ENCODE measurements at places on chromosomes 5 and 9. TPM values are rescaled to one million over a fixed set of nuclear protein-coding genes. Genes with fewer than 3 reads are reported as not detected.

- no peak for DNase-seq
Observed at GRCh38 chr5:38468202-38468673, 88.2 kb downstream of the LIFR start.

DNA sequence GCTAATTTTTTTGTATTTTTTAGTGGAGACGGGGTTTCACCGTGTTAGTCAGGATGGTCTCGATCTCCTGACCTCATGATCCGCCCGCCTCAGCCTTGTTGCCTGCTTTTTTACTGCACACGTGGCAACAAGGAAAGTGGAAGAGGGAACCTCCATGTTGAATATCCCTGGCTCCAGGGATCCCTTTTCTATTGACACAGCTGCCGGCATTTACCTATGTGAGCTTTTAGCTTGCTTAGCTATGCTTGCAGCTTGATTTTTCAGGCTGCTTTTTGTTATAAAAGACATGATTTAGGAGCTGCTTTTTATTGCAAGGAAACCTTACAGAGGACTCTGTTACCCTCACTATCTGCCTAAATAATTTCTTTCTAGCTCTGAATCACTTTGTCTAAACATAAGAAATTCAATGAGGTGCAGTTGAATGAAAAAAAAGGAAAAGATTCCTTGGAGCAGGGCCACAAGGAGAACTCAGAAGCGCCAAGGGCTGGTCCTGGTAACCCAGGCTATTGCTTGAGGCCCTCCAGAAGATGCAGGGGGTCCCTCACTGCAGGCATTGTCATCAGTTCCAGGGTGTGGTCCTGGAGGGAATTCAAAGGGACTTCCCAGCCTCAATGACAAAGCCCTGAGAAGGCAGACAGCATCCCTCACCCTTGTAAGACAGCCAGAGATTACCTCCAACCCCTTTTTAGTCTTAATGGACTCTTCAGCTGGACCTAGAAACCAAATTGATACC lies 89.9 kb downstream of the SYK start:
- no peak for DNase-seq

- DNase-seq = no peak
Observed at GRCh38 chr9:33101104-33101951, 24.9 kb upstream of the SMU1 start.

GRCh38 chr9:14258660-14259239 lies 55.2 kb downstream of the NFIB start:
- DNase-seq = no peak

Gene HSPA5
- total RNA-seq = 89.9 TPM

- no peak for DNase-seq
Observed at GRCh38 chr5:56088431-56088949, 93.7 kb upstream of the IL6ST start.

Gene FBLL1
- 0.79 TPM for total RNA-seq

GRCh38 chr9:1637401-1637800 lies 377.7 kb upstream of the SMARCA2 start:
- no peak for DNase-seq

Gene FAM163B
- total RNA-seq = not detected

Gene ADAMTS19
- total RNA-seq = 45.3 TPM

GRCh38 chr9:97904725-97905124 lies 17.6 kb downstream of the TRMO start:
- DNase-seq = no peak

Gene F2RL1
- total RNA-seq = 32.4 TPM

DNA sequence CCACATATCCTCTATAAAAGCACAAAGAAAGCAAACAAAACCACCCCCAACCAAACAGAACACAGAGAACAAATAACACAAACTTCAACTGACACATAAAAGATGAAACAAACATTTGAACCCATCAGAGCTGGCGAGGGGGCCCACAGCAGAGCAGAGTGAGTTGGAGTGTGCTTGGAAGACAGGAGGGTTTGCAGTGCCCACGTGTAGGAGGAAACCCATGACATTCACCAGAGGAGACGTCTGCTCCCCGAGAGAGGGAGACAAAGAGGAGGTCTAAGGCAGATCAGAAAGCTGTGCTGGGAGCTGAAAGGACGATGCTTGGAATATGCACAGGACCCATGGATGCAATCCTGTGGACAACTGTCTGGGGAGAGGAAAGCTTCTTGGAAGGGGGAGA lies 27.0 kb downstream of the MRPL36 start:
- DNase-seq = no peak

- no peak for DNase-seq
Observed at GRCh38 chr5:173884402-173885053, 3.6 kb upstream of the CPEB4 start.

DNA sequence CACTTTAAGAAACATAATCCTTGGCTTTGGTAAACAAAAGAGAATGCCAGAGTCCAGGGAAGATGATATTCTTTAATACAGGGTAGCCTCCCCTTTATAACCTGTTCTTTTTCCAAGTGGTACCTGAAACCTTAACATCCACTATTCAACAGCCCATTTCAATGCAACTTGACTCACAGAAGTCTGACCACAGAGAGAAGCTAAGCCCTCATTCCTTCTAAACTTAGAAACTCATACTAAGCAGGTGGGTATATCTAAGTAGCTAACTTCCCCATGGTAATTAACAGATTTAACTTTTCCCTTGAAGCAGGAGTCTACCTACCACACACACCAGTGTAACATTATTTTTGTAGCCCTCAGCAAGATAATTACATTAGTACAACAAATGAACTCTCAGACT lies 91.9 kb downstream of the CEMIP2 start:
- DNase-seq = no peak

Gene PKD2L2
- total RNA-seq = 0.10 TPM

- no peak for DNase-seq
Observed at GRCh38 chr5:141119250-141119649, 2.4 kb upstream of the PCDHB4 start.

DNA sequence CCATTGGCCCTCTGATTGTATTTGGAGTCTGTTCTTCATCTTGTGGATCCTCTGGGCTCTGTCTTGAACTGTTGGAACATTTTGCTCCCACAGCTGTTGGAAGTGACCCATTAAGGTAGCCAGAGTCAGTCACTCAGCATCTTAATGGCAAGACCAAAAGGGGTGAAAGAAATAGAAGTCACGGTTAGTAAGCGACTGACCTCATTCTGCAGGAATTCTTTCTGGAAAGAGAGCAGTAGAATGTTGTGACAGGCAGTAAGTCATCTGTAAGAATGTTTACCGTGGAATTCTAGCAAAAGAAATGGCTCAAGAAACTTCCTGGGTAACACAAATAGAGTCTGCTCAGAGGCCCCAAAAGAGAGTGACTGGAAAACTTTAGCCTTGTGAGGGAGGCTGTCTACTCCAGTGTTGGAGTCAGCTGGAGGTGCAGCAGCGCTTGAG lies 28.6 kb upstream of the TNC start:
- DNase-seq = peak; percentile 37

Gene SLC25A25
- total RNA-seq = 27.9 TPM

DNA sequence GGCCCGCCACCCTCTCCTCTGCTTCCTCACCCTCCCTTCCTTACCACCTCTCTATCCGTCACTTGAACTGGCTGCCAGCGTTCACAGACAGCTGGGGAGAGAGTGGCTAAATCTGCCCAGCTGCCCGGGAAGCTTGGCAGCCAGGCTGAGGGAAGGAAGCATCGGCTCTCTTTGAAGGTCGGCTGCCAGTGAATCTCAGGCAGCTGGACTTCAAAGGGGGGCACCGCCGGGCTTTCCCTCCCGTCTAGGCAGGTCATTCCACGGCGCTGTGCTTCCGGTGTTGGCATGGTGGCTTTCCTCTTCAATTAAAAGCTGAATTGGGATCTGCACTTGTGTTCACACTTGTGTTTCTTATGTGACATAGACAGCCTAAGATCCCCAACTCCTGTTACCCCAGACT lies 174.0 kb downstream of the GDNF start:
- DNase-seq = peak; percentile 38

Gene GARIN3
- not detected for total RNA-seq

Gene GPR150
- total RNA-seq = not detected

Gene DIPK1B
- 7.0 TPM for total RNA-seq

- DNase-seq = no peak
Observed at GRCh38 chr9:4797854-4798150, 5.1 kb downstream of the RCL1 start.

DNA sequence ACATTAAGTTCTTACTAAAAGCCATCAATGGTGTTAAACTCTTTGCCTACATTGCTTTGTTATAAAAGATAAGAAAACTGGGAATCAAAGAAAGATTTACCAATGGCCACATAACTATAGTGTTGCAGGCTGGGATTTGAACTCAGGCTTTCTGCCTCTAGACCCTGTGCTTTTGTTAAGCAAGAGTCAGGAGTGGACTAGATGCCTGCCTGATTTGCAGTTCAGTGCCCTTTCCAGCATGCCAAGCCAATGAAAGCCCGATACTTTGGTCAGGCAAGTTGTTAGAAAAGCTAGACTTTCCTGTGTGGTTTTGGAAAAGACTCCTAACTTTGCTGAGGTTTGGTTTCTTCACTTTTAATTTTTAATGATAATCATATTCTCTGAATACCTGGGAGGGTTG lies 21.4 kb upstream of the AGXT2 start:
- DNase-seq = no peak

DNA sequence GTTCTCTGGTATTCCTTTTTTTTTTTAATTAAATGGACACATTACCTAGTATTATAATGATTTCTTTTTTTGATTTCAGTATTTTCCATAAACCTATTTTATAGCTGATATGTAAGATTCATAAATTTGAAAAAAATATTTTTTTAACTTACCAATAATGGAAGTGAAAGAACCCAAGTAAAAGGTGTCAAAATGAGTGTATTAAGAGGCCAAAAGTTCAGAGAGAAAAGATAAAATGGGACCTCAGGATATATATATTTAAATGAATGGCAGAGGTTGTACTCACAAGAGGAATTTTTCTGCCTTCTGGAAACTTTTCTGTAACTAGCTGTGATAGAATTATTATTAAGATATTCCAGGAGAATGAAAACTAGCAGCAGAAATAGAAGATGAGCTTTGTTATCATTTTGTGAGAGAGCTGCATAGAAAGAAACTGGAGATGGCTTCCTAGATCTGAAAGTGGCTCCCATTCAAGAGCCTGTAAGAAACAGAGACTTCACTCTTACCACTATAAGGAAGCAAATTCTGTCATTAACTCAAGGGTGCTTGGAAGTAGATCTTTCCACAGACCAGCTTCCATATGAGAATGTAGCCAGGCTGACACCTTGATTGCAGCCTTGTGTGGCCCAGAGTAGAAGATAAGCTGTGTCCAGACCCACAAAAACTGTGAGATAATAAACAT lies 91.7 kb downstream of the MRPS30 start:
- no peak for DNase-seq

Gene NMUR2
- 0.10 TPM for total RNA-seq

- DNase-seq = no peak
Observed at GRCh38 chr5:127621601-127622325, 27.1 kb upstream of the CTXN3 start.

GRCh38 chr9:134335061-134335460 lies 8.8 kb downstream of the RXRA start:
- no peak for DNase-seq

Gene PRR16
- total RNA-seq = 12.4 TPM

DNA sequence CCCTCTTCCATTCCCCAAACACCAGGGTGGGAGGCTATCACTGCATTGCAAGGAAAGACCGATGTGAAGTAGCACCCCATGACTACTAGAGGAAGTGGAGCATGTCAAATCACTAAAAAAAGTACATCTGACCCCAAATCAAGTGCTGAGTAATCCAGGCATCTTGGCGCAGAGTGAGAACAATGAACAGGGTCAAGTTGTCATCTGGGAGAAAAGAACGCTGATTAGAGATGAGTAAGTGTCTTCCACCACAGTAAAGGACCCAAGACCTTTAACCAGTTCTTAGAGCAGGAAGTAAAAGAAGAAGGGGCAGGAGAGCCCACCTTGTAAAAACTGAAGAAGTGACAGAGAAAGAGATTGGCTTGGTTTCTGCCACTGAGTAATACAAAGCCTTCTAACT lies 75.0 kb upstream of the RAD23B start:
- DNase-seq = no peak

Gene SPINK13
- not detected for total RNA-seq

DNA sequence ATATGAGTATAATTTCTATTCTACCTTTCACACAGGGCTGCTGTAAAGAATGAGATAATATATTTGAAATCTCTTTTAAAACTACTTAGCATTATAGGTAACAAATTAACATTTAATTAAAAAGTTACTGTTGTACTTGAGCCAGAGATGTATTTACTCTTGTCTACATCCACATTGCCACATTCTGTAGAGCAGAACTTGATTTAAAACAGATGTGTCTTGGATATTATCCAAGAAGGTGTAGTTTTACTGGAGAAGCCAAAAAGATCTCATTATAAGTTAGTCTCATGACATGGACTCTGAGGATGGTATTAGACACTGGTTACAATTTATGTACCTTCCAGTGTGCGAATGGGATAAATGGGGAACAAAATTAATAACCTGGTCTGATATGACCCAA lies 293.1 kb upstream of the CCNH start:
- DNase-seq = no peak

Gene SNX24
- total RNA-seq = 15.7 TPM

- peak; percentile 38 for DNase-seq
Observed at GRCh38 chr9:88236511-88237478, 98.5 kb upstream of the SPATA31C2 start.
